ENCODE measurements at places on chromosomes 6 and 20.

- DNase-seq = no peak
Observed at GRCh38 chr6:84976526-84977362, 212.3 kb upstream of the TBX18 start.

GRCh38 chr6:53188833-53189232, 40.2 kb upstream of the GCM1 start:
- no peak for DNase-seq

DNA sequence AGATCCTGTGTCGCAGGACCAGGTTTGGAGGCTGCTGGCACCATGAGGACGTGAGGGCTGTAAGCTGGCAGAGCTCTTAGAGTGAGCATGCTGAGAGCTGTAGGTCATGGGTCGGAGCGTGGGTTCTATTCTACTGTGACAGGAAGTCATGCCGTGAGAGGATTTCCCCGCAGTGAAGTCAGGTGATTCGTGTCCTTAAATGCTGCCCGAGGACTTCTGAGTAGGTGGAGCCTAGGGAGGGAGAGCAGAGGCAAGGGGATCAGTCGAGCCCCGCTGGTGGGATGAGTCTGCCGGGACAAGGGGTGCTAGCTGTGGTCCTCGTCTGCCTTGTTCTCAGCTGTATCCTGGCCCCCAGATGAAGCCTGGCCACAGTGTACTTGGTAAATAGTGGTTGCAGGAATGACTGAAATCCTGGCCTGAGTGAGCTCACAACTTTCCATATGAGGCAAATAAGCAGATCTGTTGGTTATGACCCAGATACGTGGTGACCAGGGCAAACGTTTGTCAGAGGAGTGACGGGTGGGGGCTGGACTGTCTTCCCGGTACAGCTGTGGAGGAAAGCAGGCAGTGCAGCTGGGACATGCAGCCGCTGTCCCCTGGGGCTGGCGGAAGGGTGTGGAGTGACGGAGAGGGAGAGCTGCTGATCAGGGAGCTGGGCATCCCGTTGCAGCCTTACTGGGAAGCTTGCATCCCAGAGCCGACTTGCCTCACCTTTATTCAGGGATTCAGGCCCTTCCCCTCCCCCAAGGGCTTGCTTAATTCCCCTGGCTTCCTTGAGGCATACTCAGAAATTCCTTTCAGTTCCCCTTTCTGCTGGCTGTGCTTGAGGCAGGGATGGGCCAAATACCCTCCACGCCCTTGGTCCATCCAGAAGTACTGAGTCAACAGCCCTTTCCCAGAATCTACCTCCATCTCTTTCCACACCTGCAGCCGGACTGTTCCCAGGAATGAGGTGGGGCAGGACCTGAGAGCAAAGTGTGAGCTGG, 250.9 kb upstream of the RREB1 start:
- DNase-seq = no peak

DNA sequence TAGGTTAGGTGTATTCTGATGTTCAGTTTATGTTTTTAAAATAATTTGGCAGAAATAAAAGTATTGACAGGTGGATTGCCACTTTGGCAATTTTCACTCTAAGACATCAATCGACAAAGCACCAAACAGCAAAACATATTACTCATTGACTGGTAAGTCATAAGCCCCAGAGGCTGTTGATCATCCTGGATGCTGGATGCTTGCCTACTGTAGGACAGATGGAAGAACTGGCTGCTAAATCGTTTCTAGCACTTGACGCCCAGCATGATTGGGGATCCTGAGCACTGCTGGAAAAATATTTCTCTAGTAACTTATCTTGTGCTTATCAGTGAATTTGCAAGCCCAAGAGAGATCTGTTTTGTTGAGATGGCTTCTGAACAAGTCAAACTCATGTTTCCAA, 1001.9 kb upstream of the FLRT3 start:
- peak; percentile 93 for DNase-seq

GRCh38 chr6:52310932-52311331, 26.4 kb upstream of the MCM3 start:
- DNase-seq = no peak

DNA sequence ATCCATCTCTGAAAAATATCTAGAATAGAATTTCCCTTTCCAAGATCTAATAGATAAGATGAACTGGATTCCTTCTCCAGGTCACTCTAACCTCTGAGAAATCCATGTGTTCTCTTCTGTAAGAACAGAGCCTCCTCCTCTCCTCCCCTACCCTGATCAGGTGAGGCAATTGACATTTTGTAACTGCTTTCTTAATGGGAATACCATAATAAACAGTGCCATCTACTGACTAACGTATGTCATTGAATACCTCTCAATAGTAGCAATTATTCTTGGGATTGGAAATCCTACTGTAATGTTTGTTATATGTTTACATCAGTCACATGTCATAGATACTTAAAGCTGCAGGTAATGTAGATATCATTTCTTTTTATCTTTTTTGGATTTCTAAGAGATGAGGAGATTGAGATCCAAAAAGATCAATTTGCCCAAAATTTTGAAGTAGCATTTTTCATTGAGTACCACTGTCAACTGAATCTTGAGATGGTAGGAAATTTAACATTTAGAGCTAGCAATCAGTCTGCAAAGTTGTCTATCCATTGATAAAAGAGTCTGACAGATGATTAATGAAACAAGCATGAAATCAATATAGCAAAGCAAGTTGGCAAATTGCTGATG, 365.8 kb upstream of the HSF2 start:
- peak; percentile 77 for DNase-seq

DNA sequence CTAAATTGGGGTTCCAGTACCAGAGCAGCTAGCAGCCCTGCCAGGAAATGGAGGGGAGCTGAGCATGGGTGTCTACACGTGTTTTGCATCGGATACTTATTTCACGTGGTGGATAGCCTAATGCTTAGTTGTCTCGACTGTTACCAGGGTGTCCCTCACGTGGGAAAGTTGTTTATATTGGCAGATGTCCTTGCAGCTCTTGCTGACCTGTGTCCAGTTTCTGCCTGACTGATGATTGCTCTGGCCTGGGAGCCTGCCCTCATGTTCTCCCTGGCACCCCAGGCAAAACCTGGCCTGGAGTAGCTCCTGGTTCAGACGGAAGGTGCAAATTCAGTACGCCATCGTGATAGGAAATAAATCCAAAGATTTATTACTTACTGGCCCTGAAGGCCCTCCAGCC, 11.8 kb upstream of the FERMT1 start:
- no peak for DNase-seq

- no peak for DNase-seq
Observed at GRCh38 chr6:98747960-98748359, 86.4 kb upstream of the POU3F2 start.

GRCh38 chr6:132499757-132500156, 13.2 kb downstream of the STX7 start:
- DNase-seq = no peak

DNA sequence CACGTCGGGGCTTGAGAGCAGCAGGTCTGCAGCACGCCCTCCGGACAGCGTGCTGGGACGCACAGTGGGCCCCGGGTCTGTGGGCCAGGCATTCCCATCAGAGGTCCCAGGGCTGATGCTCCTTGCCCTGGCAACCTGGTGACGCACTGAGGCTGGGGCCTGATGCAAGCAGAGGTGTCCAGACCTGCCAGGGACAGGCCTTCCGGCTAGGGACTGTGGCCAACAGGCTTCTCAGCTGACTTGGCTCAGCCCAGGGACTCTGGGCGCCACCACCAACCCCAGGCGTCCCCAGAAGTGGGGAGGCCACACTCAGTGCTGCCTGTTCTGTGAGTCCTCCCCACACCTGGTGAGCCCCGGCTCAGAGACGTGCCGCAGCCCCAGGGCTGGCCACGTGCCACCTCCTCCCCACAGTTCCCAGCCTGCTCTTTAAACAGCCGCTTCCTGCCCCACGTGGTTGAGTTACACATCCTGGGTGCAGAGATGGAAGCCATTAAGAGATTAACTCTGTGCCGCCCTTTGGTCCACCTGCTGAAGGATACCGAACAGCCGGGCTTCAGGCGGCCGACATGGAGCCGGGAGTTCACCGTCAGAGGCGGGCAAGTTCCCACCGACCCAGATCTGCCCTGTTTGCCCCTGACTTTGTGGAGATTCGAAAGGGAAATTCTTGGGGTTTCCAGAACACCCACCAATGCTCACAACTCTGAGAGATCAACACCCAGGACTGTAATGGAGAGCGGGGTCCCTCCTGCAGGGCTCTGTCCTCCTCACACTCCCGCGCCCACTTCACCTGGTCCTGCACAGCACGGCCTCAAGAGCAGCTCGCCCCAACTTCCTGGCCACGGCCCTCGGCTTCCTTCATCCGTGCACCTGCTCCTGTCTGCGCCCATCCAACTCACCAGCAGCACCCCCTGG, 37.6 kb upstream of the ZBP1 start:
- DNase-seq = no peak

- no peak for DNase-seq
Observed at GRCh38 chr20:34736106-34736735, 32.1 kb downstream of the TP53INP2 start.

DNA sequence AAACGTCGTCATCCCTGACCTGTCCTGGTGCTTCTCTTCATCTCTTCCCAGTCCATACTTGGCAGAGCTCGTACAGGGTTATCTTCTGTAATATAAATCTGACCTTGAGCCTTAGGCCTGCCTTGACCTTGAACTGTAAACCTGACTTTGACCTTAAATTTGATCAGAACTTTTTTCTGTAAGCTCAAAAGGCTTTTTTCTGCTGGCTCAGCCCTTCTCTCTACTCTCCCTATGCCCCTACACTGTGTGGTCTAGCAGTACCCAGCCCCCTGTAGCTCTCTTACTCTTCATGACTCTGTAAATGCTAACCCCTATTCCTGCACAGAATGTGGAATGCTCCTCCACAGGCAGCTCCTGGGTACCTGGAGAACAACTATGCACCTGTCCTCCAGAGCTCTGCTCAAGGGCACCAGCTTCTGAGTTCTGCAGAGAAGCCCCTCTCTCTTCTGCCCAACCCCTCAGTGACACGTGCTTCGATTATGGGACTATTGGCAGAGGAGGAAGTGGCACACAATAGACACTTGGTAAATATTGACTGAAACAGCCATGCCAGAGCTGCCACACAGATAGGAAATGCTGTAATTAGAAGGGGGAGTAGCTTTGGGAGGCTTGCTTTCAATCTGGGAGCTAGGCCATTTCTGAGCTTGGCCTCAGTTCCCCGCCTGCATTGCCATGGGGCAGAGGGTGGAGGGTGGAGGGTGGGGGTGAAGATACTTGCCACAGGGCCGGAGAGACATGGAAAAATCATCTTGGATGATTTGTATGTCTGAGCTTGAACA, 15.4 kb downstream of the SNPH start:
- DNase-seq = no peak

DNA sequence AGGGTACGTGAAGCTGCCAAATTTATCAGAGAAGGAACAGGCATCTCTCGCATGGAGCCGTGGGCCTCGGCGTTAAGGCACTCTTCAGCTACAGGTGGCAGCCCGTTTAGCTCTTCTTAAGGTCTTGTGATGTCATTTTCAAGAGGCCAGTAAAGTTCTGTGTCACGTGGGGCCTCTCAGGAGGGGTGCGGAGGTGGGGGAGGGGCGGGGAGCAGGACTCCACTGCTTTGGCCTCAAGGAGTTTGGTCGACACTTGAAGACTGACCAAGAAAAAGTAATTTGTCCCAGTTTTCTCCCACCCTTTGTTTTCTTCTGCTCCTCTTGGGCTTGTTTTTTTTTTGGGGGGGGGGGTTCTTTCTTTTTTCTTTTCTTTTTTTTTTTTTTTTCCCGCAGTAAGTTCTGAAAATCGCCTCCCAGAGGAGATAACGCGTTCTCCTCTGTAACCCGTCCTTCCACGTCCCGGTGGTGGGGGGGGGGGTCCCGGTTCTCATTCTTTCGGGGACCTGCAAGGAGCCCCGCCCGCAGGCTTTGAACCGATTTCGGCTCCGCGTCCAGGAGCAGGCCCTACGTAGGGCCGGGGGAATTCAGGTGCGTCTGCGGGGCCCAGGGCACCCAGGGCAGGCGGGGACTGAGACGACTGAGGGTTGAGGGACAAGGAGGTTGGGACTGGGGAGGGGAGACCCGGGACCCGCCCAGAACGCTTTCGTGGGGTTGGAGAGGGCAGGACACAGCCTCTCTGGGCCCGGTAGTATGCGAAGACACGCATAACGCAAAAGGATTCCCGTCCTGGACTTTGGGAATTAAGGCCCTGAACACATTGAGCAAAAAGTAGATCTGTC, 26.0 kb downstream of the GPX6 start:
- peak; percentile 49 for DNase-seq

DNA sequence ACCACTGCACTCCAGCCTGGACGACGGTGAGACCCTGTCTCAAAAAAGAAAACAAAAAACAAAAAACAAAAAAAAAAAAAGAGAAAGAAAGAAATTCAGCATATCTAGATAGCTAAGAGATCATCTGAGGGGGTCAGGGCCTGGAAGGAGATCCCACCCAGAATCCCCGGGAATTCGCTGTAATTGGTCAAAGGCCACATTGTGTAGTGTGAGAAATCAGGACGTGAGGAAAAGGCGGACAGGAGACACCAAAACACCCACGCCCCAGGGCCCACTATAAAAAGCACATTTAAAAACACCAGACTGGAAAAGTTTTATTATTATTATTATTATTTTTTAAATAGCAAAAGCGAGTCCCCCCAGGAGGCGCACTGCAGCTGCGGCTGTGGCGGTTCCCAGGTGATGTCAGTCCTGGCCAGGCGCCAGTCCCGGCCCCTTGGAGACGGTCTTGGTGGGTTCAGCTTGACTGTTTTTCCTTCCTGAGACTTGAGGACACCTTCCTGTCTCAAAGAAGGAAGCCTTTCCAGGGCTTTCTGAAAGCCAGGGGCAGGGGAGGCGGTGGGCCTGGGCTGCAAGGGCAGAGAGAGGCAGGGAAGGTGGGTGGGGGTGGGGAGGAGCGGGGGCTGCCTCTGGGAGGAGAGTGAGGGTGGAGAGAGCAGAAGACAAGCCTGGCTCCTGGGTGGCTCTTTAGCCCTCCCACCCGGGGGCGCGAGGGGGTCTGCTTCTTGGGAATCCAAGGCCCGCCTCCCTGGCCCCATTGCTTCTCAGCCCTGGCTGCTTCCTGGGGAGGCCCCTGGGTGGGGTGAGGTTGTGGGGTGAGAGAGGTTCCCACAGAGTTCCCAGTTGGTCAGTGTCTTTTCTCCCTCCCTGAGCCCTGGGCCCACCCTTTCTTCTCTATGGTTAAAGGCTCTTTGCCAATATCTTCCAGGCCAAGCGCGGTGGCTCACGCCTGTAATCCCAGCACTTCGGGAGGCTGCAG, 14.5 kb downstream of the TCF15 start:
- no peak for DNase-seq

DNA sequence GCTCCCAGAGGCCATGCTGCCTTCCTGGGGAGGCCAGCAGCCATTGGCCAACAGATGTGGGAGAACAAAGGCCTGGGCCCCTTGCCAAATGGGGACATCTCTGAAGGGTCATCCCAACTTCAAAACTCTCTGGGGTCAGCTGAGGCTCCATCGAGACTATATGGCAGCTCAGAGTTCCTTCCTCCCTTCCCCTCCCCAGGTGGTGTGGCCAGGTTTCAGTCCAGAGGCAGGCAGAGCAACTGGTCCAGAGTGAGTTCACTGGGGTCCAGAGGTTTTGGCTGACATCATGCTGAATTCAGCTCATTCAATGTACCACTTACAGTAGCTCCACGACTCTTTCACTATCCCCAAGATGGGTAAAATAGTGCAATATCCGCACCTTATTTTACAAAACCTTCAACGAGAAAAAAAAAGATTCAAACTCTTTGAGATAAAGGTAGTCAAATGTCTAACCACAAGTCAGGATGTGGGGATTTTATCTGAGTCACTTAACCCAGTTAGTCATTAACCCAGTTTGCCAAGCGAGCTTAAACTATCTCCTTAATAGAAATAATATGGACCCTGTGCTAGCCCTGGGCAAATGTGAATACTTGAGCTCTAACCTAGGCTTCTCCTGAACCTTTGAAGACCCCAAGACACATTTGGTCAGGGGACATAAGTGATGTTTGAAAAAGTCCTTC, 108.4 kb upstream of the PLEKHG1 start:
- DNase-seq = no peak

All from NCI-H524 (cell line).